Myocyte (in vitro differentiated cells): ENCODE measurements at places on chromosomes 12 and 14. TPM values are rescaled to one million over a fixed set of nuclear protein-coding genes. Genes with fewer than 3 reads are reported as not detected.

NRIP2 gene
- 0.64 and 2.1 TPM in 2 replicates for total RNA-seq

CMA1 gene
- total RNA-seq = not detected in 2 replicates

GPR65 gene
- 0.05 TPM in 1 of 2 replicates, not detected in the other for total RNA-seq

PITPNM2 gene
- 2.4 and 7.2 TPM in 2 replicates for total RNA-seq

IL22 gene
- total RNA-seq = not detected in 2 replicates

ZCRB1 gene
- total RNA-seq = 36.0 and 40.1 TPM in 2 replicates

IL23A gene
- total RNA-seq = 0.51 TPM in 1 of 2 replicates, not detected in the other

SAMD15 gene
- total RNA-seq = 0.99 and 1.7 TPM in 2 replicates

FGFR1OP2 gene
- 55.0 and 62.0 TPM in 2 replicates for total RNA-seq

GPRC5D gene
- not detected in 2 replicates for total RNA-seq

TEX52 gene
- not detected in 2 replicates for total RNA-seq

APOLD1 gene
- total RNA-seq = 5.1 and 6.4 TPM in 2 replicates

STON2 gene
- total RNA-seq = 67.4 and 78.1 TPM in 2 replicates

TSPAN19 gene
- not detected in 2 replicates for total RNA-seq
